Kidney (tissue), 22 donors: ENCODE measurements at places on chromosomes 4 and X.

DNA sequence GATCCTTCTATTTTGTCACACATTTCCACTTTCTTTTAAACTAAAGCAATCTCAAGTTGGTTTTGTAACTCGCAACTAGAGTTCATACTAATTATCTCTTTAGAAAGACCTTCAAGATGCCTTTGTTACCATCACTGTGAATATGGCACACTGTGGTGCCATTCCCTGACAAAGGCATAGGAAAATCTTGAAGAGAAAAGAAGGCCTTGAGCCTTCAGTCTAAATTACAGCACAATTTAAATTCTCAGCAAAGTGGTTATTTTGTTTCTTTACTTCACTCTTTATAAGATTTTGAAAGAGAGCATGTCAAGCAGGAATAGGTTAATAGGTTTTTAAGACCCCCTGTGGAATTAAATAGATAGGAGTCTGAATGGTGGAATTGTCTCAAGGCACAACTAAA is 89.0 kb upstream of the BANK1 start:
- DNase-seq = no peak

GRCh38 chr4:40227284-40227683 is 30.5 kb downstream of the RHOH start:
- DNase-seq = no peak

DNA sequence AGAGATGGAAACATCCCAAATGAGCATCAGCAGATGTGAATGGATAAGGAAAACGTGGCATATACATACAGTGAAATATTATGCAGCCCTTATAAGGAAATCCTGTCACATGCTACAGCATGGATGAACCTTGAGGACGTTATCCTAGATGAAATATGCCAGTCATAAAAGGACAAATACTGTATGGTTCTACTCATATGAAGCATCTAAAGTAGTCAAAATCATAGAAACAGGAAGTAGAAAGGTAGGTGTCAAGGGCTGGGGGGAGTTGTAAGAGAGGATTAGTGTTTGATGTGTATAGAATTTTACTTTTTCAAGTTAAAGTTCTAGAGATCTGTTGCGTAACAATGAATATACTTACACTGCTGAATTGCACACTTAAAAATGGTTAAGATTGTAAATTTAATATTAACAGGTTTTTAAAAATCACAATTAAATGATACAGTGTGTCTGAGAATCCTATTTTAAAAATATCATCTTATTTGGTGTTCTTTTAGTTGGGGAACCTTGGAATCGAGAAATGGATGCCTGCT is 58.5 kb downstream of the KDM6A start:
- DNase-seq = no peak

- no peak for DNase-seq
These were observed 27.6 kb downstream of the FGFRL1 start for GRCh38 chr4:1038948-1039492.

GRCh38 chrX:71532753-71533425 is at the start of gene OGT:
OGT (plus strand) TSS chrX:71533104; CDS start chrX:71533300, 196 bp downstream.
- peak; percentile 95 for DNase-seq

DNA sequence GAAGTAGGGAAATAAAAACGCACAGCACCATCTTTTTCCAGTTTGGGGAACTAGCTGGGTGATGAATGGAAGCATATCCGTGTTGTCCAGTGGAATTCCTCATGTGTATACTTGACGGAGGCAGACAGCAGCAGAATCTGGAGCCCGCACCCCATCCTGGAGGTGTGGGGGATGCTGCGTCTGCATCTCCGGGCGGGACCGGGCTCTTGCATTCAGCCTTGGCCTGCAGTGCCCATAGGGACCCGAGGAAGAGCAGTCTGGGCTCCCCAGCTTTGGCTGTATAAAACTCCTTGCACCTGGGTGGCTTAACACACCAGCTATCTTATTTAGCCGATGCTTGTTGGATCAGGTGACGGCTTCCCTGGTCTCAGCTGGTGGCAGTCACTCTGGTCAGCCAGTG is 39.7 kb upstream of the LRPAP1 start:
- no peak for DNase-seq

GRCh38 chr4:109154424-109154823 is 148.0 kb downstream of the COL25A1 start:
- no peak for DNase-seq

- DNase-seq = no peak
These were observed 242.5 kb upstream of the VCX3A start for GRCh38 chrX:6777238-6778002.

DNA sequence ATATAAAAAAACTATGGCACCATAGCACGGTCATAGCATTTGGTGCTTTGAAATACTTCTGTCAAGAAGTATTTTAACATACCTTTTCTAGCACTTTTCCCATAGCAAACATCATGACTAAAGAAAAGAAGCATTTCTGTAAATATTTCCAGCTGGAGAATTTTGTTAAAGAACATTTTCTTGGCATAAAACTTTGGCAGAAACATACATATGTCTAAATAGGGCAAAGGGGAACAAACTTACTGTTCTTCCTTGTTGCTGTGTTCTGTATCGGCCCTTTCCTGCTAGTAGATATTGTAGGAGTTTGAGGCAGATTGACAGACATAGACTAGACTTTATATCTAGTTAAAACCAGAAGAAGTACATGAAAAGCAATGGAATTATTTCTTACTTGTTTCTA is 2368.5 kb downstream of the PCDH7 start:
- no peak for DNase-seq

DNA sequence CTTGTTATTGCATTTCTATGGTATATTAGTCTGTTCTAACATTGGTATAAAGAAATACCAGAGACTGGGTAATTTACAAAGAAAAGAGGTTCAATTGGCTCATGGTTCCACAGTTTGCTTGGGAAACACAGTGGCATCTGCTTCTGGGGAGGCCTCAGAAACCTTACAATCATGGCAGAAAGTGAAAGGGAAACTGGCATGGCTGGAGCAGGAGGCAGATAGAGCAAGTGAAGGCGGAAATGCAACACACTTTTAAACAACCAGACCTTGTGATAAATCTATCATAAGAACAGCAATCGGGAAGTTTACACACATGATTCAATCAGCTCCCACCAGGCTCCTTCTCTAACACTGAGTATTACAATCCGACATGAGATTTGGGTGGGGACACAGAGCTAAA is 346.6 kb upstream of the GNPDA2 start:
- DNase-seq = no peak

DNA sequence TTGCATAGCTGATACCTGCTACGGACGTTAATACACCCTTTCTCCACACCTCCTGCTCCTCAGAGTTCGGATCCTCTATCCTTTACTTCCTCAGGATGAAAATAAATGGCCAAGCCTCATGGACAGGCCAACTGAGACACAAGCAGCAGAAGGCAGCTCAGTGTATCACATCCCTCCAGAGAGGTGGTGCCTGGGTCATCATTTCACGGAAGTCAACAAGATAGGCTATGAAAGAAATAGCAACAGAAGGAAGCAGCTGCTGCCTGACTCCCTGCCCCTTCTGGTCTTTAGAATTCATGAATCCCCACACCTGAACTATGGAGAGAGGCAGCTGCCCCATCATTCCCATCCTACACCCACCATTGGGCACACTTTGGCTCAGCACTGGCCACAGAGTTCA is 267.1 kb upstream of the ETNPPL start:
- DNase-seq = no peak
